ENCODE measurements at places on chromosomes 4 and X.

GRCh38 chr4:177235026-177235425 is 74.6 kb upstream of the NEIL3 start:
- DNase-seq, result no peak

DNA sequence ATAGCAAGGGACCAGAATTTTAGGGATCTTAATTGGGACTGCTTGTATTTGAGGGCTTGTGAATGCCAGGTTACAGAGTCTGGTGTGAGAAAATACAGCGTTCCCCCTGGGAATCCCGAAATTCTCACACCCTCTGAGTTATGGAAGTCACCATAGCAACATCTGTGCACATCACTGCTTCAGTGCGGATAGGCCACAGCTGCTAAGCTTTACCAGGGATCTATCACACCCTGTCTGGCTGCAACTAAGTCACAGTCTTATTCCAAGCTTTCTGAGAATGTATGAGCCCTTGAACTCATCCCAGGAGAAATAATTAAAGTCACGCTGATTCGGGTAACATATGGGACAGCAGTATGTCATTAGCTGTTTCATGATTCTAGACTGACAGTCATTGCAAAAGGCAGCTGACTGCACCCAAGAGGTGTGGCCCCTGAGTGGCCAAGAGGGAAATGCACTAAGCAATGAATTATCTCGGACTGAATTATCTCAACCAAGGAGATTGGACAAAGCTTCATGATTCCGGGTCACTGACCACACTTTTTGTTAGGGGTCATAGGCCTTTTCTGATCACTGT is 46.7 kb upstream of the BTC start:
- no peak for DNase-seq

- DNase-seq, result no peak
These were observed 168.2 kb downstream of the C4orf33 start for GRCh38 chr4:129264008-129264657.

GRCh38 chr4:170729897-170730296 is 640.1 kb upstream of the AADAT start:
- no peak for DNase-seq

DNA sequence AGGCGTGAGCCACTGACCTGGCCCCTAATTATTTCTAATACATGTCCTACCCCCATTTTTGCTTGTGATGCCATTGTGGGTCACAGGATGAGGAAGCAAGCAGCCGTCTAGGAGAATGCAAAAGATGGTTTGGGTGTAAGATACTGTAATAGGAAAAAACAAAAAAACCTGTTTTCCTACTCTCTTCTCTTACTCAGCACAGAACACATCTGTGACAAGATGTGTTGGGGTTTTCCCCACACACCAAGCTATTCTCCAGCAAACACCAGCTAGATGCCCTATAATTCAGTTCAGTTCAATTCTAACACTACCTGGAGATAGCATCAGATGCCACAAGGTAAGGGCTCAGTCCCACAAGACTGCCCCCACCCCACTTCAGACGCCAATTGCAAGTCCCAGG is 15.3 kb upstream of the HPRT1 start:
- DNase-seq, result no peak

GRCh38 chr4:129344058-129344457 is 248.1 kb downstream of the C4orf33 start:
- no peak for DNase-seq

- DNase-seq, result no peak
These were observed 179.9 kb downstream of the KCNIP4 start for GRCh38 chr4:21768349-21769310.

All from activated CD4-positive, CD25-positive, alpha-beta regulatory T cell (primary cell).